ENCODE measurements at places on chromosomes 12 and 14.

GRCh38 chr12:96157427-96157826 is 36.7 kb upstream of the ELK3 start:
- no peak for DNase-seq

- DNase-seq: no peak
Measured at GRCh38 chr14:24417832-24418491, 11.5 kb downstream of the CBLN3 start.

DNA sequence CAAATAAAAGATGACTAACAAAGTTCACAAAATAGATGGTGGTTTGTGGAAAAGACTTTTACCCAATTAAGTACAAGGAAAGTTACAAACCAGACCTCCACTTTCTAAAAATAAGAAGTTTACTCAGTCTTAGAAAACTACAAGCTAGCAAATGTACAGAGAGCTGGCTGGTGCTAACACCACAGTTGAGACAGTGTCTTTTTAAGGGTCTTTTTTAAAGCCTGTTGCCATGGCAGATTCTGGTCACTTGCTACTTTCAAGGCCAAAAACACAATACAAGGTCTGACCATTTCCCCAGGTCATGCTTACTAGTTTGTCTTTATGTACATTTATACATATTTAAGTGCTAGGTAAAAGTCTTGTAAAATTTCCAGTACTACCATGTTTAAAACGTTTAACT is 2.4 kb downstream of the BTG1 start:
- DNase-seq: no peak

DNA sequence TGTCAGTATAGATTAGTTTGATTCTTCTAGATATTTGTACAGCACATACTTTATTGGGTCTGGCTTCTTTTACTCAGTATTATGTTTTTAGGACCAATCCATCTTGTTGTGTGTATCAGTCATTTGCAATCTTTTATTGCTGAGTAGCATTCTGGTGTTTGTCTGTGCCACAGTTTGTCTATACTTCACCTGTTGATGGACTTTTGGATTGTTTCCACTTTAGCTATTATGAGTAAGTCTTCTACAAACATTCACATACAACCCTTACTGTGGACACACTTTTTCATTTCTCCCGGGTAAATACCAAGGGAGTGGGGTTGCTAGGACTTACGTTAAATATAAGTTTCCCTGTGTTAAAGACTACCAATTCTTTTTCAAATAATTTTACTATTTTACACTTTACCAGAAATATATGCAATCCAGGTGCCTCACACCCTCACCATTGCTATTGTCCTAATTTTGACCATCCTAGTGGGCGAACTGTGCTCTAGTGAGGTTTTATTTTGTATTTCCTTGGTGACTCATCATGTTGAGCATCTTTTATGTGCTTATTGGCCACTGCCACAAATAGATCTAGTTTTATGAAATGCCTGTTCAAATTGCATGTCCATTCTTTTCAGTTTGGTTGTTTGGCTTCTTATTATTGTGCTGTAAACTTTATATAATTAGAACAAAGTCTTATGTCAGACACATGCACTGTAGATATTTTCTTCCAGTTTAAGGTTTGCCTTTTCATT is 304.7 kb upstream of the TMTC1 start:
- no peak for DNase-seq

DNA sequence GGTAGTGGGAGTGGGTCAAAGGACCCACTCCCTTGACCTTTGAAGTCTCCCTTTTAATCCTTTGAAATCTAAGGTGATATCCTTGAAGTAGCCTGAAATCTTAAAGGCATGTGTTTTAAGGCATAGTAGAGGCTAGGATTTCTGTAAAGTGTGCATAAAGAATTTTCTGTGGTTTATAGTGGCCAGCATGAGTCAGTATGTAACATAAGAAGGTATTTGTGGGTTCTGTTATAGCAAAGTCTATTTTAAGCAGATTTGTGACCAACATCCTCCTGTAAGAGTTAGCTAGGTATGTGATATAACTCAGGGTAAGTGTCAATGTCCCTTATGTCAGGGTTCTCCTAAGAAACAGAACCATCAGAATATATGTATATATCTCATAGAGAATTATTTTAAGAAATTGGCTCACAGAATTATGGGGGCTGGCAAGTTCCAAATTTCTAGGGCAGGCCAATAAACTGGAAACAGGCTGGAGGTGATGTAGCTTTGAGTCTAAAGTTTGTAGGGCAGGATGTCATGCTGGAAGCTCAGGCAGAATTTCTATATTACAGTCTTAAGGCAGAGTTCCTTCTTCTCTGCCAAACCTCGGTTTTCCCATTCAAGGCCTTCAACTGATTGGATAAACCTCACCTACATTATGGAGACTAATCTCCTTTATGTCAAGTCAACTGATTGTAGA is 18.7 kb upstream of the EPYC start:
- DNase-seq: no peak

- DNase-seq: no peak
Measured at GRCh38 chr12:24415934-24416333, 466.5 kb upstream of the SOX5 start.

- DNase-seq: no peak
Measured at GRCh38 chr12:57584690-57585089, 6.3 kb upstream of the PIP4K2C start.

DNA sequence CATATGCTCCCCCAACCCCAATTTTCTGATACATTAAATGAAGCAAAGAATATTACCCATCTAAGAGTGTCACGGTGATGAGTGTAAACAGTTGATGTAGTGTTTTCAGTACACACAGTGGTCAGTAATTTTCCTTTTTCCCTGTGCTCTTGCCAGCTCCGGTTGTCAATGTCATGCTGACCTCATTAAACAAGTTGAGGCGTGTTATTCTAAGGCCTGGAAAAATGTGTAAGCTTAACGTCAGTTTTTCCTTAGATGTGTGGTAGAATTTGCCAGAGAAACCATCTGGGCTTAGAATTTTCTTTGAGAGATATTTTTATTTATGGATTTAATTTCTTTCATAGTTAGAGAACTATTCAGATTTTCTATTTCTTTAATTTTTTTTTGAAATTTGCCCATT is 11.7 kb upstream of the SERPINA6 start:
- DNase-seq: no peak

DNA sequence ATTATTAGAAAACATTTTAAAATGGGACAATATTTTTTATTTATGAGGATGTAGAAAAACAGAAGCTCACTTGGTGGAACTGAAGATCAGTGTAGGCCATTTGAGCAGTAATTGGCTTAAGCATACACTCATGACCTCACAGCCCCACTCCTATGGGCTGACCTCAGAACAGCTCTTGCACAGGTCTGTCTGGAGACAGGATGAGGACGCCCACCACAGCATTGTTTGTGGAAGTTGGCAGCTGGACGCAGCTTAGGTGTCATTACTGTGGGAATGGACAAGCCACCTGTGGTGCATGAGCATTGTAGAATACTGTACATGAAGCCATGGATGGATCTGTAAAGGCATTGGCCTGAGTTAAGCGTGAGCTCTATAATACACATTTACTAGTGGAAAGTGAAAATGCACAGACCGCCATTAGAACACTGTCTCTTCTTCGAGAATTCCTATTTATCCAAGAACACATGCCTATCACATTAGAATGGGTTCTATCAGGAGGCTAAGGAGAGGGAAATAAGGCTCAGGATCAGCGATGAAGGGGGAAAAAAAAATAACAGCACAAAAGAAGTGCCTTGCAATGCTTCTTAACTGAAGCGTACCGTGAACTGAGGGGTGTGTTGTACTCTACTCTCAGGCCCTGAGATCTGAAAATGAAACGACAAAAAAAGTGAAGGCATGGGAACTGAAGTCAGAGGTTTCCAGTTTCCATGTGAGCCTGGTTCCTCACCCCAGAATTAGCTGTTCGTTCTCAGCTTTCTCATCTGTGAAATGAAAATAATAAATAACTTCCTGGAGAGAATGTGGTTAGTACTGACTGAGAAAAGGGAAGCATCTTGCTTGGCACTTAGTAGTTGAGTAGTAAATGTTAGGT is 33.6 kb downstream of the KCNA1 start:
- peak; percentile 46 for DNase-seq

GRCh38 chr12:47744005-47744651 is 14.6 kb downstream of the RAPGEF3 start:
- no peak for DNase-seq

GRCh38 chr12:130308393-130308792 is 29.3 kb upstream of the PIWIL1 start:
- no peak for DNase-seq

- no peak for DNase-seq
Measured at GRCh38 chr12:67662910-67663538, 14.5 kb downstream of the DYRK2 start.

DNA sequence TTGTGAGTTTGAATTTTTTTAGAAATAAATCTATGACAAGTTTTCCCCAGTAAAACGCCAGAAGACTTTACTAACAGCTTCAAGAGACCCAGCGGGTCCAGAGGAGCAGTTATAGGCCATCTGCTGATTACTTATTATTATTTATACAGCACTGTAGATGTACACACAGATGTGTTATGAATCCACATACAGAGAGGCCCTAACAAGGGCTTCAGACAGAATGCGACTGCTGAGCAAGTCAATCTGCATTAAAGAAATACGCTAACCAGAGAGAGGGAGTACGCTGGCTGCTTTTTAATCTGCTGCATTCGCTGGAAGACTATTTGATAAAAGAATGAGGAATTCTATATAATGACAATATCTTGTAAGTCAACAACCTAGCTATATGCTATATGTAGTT is 32.5 kb downstream of the ATF7 start:
- no peak for DNase-seq

DNA sequence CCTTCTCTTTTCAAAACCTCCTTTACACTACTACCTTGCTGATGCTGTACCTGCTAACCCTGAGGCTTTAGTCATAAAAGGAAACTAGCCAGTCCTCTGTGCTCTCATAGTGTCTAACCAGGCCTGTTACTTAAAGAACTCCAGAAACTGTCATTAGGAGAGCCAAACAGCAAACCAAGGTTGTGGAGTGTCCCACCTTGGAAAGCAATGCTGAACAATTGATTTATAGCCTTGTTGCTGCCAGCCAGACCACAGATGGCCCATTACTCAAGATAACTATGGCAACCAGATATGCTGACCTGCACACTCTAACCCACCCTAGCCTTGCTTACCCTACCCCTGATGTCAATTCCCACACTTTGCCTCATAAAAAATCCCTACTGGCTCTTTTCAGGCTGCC is 26.5 kb upstream of the BCAT1 start:
- DNase-seq: no peak

DNA sequence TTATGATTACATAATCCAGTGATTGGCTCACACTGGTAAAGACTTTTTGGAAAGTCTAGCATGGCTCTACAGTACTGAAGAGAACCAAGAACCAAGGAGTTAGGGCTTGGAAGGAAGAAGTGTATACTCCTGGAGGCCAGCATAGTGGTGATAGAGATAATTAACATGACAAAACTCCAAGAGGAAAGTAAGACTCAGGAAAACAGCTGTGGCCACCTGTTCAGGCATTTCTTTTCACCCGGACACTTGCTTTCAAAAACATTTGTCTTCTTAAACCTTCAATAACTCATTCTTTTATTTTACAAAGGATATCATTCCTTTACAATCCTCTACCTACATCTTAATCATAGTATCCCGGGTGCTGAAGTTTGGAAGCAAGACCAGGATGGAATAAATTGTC is 50.9 kb downstream of the KLHL28 start:
- no peak for DNase-seq

- no peak for DNase-seq
Measured at GRCh38 chr14:96264853-96265252, 8.8 kb downstream of the BDKRB1 start.

GRCh38 chr14:20618271-20618749 is 23.2 kb downstream of the OR6S1 start:
- DNase-seq: no peak
